GM19239 (cell line): ENCODE measurements at places on chromosomes 6 and 20.

GRCh38 chr6:41836660-41837052 is 49.2 kb downstream of the TOMM6 start:
- DNase-seq = no peak

- no peak for DNase-seq
These were observed 69.6 kb upstream of the ARMC2 start for GRCh38 chr6:108778421-108779186.

DNA sequence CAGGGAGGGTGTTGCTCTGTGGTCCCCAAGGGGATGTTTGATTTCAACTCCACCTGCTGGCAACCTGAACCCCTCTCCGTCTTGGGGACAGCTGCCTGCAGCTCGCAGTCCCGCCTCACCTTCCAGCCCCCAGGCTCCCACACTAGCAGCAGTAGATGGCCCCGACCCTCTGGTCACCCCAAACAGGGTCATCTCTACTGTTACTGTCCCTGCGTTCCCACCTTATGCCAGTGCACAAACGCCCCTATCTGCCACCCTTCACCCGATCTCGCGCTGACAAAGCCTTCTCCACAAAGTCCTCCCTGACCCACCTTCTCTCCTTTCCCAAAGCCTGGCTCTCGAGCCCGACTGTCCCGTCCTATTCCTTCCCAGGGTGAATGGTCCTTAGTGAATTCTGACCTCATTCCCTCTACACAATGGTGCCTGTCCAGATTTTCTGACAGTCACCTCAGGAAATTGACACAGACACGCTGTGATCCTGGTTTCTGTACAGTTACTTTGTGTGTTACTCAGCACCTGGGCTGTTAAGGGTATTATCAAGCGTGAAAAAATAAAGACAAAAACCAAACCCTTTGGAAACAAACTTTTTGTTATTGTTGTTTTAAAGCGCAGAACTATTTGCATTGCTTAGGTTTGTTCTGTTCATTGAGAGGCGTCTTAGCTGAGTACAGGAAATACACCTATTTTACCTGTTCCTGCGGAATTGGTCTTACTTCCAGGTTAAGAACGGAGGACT is 728 bp downstream of the FUT9 start:
- no peak for DNase-seq

DNA sequence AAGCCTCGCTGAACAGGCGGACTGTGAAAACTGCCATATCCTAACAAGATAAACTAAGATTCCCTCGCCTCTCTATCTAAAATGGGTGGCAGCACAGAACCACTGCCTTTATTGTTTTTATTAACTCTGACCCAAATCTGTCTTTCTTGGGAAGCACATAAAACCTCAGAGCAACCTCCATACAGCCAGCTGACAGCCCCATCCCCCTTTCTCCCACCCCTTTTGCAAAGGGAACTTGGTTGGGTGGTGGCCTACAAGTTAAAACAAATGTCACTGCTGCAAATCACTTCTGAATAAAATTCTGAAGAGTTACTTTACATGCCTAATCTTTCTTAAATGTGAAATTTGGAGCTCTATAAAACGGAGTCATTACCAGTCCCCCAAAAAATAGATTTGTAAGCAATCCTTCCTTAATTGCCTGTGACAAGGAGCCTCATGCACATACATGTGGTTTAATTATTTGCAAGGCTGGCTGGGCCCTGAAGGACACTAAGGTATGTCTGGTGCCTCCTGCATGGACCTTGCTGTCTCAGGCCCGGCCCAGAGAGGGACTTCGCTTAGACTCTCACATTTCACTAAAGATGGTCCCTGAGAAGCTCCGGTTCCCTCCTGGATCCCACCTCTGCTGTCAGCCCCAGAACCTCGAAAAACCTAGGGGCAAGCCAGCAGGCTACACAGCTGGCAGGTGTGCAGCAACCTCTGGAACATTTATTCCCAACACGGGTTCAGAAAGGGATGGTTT is 21.7 kb downstream of the PXDC1 start:
- no peak for DNase-seq

DNA sequence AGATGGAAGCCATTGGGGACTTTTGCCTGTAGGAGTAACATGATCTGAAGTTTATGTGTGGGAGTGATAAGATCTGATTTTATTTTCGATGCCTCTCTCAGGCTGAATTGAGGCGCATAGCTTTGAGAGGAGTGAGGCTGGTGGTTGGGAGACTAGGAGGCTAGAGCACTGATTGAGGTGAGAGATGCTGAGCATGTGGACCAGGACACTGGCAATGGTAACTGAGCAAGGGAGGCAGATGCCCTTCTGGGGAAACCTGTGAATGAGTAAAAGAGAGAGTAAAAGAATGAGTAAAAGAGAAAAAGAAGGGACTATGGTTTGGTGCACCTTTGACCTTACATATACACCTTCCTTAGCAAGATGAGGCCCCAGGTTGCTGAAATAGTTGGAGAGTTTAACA is 3.0 kb downstream of the RRP36 start:
- DNase-seq = no peak

DNA sequence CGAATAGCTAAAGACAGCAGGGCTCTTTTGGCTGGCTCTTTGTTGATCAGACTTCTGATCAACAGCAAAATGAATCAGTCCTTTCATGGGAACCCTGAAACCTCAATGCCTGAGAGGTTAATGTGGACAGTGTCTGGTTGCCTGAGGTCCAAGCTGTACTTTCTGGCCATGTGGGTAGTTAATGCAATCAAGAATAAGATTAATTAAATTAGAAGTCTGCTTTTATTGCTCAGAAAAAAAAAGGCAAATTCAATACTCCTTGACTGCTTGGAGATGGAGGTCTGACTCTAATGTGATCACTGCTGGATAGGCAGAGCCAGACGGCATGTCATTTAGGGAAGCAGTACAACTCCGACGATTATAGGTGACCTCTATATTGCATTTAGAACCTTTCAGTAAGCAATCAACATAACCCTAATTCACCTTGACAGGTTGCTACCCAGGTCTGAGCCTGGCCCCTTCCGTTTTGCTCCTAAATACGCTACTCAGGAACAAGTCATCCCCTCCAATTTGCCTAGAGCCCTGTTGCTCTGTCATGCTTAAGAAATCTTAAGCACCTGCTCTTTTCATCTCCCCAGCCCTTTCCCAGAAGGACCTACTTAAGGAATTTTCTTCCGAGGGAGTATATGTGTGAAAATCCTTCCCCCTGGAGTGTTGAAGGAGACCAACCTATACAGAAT is 370.0 kb upstream of the SPTLC3 start:
- no peak for DNase-seq

DNA sequence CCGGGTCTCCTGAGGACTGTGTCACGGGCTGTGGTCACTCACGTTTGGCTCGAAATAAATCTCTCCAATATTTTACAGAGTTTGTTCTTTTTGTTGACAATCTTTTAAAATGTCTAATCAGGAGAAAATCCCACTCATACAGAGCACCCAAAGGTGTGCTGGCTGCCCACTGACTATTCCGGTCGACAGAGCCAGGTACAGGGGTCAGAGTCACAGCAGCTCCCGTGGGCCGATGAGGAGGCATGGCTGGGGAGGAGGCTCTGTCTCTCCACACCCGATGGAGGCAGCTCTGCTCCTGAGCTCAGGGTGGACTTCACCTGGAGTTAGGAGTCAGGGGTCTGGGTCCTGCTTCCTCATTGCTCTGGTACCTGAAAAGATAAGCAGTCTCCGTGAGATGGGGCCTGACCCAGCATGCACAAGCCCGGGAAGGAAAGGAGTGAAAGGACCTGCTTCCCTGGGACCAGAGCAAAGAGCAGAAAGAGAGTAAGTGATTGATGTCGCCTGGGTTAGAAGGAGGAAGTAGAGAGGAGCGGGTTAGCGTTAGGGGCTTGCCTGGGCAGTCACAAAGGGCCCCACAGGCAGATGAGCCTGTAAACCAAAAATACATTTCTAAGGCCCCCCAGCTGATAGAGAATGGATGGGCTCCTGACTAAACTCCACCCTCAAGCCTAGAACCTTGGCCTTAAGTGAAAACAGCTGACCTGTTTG is 53.5 kb upstream of the UNC93A start:
- DNase-seq = no peak

GRCh38 chr6:93728150-93728549 is 308.8 kb upstream of the EPHA7 start:
- no peak for DNase-seq

DNA sequence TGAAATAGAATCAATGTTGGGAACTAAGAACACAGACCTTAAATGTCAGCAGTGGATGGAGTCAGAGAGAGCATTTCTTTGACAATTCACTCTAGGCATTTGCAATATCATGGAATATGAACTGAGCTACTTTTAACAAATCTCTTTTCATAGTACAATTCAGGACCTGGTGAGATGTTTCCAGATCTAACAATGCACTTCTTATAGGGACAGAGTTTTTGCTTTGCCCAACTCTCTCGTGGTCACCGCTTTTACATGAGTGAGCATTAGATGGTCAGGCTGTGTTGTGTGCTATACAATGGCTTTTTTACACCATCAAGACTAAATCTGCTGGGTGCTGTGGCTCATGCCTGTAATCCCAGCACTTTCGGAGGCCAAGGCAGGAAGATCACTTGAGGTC is 233.6 kb downstream of the ATXN1 start:
- DNase-seq = no peak

DNA sequence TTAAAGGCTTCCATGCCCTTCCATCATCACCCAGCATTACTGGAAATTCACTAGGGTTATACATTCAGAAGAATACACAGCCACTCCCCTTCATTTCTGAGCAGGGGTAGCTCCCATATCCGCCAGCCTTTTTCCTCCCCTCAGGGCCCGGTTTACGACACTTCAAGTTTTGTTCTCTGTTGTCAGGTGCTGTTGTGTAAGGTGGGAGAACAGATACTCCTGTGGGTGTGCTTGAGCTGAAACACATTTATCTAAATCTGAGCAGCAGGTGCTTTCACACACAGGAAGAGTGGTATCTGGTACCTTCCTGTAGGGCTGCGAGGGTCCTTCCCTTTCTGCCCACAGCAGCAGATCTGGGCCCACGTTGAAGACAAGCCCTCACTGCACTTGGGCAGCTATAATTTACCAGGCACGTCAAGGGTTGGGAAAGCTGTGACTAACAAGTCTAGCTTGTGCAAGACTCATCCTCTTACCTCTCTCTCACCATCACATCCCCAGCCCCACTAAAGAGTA is 215.8 kb upstream of the RREB1 start:
- DNase-seq = no peak

DNA sequence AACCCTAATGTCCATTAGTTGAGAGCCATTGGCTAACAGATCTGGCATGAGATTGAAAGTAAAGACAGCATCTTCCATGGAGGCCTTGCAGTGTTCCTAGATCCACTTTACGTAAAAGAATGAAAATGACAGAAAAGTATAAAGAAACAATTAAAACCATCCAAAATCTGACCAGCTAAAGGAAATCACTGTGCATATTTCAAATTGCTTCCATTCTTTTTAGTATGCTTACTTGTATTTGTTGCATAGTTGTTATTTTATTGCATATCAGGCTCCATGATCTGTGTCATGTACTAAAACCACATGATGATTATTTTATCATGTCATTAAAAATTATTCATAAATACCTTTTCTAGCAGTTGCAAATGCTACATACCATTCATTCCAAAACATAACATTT is 67.9 kb downstream of the GCLC start:
- no peak for DNase-seq

- DNase-seq = no peak
These were observed 129.0 kb downstream of the SULF2 start for GRCh38 chr20:47656318-47656717.

DNA sequence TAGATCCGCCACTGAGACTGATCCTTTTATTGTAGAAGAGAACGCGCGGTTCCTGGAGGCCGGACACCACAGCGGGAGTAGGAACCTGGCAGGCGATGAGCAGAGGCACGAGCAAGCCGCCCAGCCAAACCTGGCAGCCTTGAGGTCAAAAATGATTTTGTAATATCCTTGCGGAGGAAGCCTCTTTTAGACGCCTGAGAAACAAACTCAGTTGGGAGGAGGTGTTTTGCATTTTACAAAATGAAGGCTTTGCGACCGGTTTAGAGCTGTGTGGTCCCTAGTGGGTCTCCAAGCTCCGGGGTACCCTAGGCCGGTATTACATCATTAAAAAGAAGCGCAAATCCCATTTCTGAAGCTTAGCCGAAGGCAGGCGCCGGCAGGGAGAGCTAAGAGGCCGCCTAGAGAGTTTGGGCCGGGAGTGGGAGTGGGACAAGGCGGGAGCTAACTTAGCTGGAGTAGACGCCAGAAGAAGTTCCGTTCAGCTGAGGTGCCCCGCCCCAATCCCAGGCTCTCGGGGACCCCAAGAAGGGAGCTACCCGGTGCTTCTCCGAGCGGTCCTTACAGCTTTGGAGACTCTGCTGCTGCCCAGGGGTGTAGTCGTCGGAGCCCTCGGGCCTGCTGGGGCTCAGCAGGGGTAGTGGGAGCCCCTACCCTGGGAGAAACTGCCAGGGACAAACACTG is 1.9 kb upstream of the TBX18 start:
- DNase-seq = no peak

DNA sequence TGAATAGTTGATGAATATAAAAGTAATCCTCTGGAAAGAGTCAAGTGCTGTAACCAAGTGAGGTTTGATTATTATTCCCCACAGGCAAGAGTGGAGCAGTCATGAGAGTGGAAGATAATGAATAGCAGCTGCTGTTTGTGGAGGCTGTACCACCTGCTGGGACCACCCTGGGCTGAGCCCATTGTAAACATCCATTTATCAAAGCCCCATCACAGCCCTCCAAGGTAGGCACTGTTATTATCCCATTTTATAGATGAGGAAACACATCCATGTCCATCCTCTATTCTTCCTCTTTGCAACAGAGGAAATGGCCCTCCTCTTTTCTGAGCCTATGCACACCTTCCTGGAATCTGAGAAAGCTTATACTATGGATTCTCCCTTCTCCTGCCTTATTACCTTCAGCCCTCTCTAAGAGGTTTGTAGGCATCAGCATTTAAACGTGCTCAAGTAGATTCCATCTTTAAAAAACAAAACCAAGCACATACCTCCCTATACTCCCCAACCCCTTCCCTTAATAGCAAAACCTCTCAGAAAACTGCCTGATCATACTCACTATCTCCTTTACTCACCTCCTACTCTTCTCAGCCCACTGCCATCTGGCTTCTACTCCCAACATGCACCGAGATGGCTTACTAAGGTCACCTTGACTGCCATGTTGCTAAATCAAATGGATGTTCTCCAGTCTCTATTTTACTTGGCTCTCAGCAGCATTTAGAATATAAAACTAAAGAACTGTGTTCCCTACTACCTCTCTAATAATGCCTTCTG is 37.1 kb downstream of the CDH22 start:
- no peak for DNase-seq

DNA sequence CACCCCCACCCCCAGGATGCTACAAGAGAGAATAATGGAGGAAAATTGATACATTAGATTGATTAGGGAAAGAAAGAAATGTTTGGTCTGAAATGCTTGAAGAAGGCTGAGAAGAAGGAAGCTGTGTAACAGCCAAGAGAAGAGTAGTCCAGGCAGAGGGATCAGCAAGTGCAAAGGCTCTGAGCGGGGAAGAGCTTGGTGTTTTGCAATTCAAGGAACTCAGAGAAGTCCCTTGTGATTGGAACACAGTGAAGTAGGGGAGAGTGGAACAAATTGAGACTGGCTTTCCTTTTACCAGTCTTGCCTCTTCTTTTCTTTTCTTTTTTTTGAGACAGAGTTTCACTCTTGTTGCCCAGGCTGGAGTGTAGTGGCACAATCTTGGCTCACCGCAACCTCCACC is 76.6 kb upstream of the CHD6 start:
- DNase-seq = no peak
